ENCODE measurements at places on chromosomes 7 and 10. TPM values are rescaled to one million over a fixed set of nuclear protein-coding genes. Genes with fewer than 3 reads are reported as not detected.

DNA sequence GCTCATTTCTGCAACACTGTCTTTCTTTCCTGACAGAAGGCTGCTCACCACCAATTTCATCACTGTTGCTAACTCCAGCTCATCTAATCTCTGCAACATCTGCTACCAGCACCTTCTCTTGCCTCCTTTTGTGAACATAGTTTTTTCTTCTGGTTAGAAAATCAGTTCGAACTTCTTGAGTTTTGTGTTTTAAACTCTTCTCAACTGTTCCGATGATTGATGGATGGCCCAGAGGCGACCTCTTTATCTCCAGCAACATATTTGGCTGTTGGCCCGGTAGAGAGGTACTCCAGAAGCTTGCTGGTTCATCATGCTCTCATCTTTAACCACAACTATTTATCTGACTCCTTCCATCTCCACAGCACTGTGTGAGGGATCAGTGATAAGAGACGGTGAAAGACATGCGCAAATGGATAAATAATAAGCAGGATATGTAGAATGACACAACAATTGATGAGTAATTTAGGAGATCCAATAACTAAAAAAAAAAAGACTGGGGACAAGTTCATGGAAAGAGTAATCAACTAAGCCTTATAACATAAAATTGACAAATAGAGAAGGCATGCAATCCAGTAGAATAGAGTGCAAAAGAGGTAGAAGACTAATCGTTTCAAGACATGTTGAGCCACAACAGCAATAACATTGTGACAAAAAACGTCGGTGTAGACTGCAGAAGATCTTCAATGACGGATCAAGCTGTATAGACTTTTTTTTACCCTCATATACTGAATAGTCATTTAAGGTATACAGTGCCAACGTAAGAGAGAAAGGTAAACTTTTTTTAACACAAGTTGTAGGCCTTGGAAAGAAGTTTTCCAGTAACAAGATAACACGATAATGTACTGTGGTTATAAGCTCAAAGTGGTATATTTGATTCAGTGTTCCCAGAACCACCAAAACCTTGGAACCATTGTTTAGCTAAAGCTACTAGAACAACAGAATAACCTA, 152.2 kb downstream of the CRPPA start:
- no peak overlapping the region for H3K27ac ChIP-seq
- no peak for DNase-seq
- H3K36me3 ChIP-seq, result no peaks in the 10 kb centered on the region
- no peaks in the 10 kb centered on the region for H3K4me1 ChIP-seq
- H3K4me3 ChIP-seq, result no peak overlapping the region

- H3K27me3 ChIP-seq, result no peaks in the 10 kb centered on the region
- no peak overlapping the region for H3K27ac ChIP-seq
- no peak overlapping the region for H3K4me3 ChIP-seq
- no peaks in the 10 kb centered on the region for H3K36me3 ChIP-seq
- no peak for DNase-seq
Measured at GRCh38 chr10:103803941-103804340, 51.4 kb downstream of the SH3PXD2A start.

DNA sequence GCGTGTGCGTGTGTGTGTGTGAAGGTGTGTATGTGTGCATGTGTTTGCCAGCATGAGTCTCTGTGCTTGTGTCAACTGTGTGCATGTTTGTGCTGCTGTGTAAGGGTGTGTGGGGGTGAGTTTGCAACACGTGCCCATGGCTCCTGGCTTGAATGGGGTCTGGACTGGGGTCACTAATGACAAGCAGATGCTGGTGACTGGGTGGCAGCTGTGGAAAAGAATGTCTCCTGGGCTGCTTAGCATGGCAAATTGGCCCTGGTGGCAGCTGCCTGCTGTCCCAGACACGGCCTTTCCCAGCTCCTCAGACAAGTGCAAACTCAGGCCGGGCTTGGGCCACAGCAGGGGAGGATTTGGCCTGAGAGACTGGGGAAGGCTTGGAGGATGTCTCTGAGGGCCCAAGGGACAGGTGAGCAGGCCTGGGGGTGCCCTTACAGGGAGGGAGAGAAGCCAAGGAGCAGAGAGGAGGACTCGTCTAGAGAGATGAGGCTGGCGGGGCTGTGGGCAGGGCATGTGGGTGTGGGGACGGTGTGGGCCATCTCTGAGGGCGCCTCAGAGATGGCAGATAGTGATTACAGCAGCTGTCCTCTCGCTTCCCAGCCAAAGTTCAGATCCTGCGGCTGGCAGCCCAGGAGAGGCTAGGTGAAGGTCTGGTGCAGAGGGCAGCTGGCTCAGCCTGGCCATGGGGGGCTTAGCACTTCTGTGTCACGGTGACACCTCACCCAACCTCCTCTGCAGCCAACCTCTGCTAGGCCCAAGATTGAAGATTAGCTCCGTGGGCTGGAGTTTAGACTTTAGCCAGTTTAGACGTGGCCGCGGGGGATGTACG, 1.5 kb downstream of the AQP1 start:
- H3K4me1 ChIP-seq, result no peaks in the 10 kb centered on the region
- H3K4me3 ChIP-seq, result no peak overlapping the region
- H3K27me3 ChIP-seq, result no peaks in the 10 kb centered on the region
- no peaks in the 10 kb centered on the region for H3K36me3 ChIP-seq
- no peak overlapping the region for H3K27ac ChIP-seq
- no peak for DNase-seq

DNA sequence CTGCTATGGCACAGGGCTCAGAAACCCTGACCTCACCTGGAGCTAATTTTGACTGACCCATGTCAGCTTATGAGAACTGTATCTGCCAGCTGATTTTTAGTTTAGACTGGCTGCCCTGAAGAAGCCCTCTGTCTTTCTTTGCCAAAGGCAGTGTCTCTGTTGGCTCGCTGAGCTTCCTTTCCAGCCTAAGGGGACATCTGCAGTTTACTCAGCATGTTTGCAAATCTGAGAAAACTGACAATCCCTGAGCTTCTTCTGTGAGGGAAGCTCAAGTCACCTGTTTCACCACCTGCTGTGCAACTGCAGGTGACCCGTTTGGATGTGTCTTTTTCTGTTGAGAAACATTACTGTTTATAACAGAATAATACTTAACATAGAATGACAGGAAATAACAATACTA, 46.0 kb downstream of the PRKAR2B start:
- no peaks in the 10 kb centered on the region for H3K4me1 ChIP-seq
- H3K27ac ChIP-seq, result no peak overlapping the region
- H3K27me3 ChIP-seq, result no peaks in the 10 kb centered on the region
- DNase-seq, result no peak

- no peak overlapping the region for H3K4me3 ChIP-seq
- H3K36me3 ChIP-seq, result no peaks in the 10 kb centered on the region
- H3K27me3 ChIP-seq, result no peaks in the 10 kb centered on the region
- H3K4me1 ChIP-seq, result no peaks in the 10 kb centered on the region
Measured at GRCh38 chr7:157964521-157964920, 623.1 kb downstream of the PTPRN2 start.

GRCh38 chr10:132338876-132339275, 6.9 kb downstream of the LRRC27 start:
- no peak for DNase-seq
- peaks cover 24% of the 10 kb centered on the region for H3K4me1 ChIP-seq
- no peaks in the 10 kb centered on the region for H3K36me3 ChIP-seq
- no peaks in the 10 kb centered on the region for H3K27me3 ChIP-seq
- no peak overlapping the region for H3K4me3 ChIP-seq

- H3K36me3 ChIP-seq, result no peaks in the 10 kb centered on the region
- H3K4me3 ChIP-seq, result no peak overlapping the region
- H3K27me3 ChIP-seq, result peaks cover 5% of the 10 kb centered on the region
- H3K4me1 ChIP-seq, result peaks cover 6% of the 10 kb centered on the region
- no peak for DNase-seq
- H3K27ac ChIP-seq, result no peak overlapping the region
Measured at GRCh38 chr7:129773328-129773731, 161.8 kb downstream of the NRF1 start.

DNA sequence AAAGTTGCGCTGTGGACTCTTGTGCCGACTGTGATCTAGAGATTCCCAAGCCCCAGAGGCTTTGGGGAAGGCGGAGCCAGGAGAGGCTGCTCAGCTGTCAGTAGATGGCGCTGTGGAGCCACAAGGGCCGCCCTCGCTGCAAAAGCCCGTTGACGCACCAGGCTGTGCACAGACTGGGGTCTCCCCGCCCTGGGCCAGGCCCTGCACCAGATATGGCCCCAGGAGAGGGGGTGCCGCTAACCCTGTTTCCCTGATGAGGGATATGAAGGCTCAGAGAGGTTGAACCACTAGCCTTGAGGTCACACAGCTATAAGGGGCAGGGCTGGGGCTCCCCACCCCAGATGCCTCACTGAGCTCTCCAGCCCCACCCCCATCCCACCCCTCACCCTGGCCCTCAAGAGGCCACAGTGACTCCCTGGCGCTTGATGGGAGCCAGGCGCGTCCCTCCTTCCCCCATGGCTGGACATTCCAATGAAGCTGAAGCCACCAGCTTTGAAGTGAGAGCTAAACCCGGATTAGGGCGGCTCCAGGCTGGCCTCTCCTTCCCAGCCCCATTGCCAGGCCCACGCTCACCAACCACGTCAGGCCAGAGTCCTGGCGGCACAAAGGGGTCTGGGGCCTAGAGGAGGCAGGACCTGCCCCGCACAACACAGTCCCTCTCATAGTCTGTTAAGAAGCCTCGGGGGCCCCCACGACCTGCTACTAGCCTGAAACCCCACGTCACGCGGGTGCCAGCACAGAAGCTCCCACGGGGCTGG, 26.4 kb downstream of the MYL10 start:
- H3K27me3 ChIP-seq, result peaks cover 4% of the 10 kb centered on the region
- no peaks in the 10 kb centered on the region for H3K36me3 ChIP-seq
- DNase-seq, result peak; percentile 73
- H3K27ac ChIP-seq, result no peak overlapping the region
- no peaks in the 10 kb centered on the region for H3K4me1 ChIP-seq
- H3K4me3 ChIP-seq, result no peak overlapping the region

DNA sequence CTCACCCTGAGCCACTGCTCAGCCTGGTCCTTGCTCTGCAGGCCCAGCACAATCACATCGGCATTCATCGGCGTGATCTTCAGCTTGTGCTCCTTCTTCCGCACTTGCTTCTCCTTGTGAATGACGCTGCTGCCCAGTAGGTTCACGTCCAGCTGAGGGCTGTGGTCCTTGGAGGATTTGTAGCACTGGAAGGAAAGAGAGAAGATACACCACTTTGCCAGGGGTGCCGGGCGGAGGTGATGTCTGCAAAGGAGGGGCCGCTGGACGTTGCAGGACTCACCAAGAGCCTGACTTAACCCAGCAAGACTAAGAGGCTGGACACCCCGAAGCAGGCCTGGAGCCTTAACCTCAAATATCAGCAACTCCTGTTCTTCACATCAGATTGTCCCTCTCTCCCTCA, 74.8 kb downstream of the VWA2 start:
- no peak overlapping the region for H3K27ac ChIP-seq
- DNase-seq, result no peak
- no peaks in the 10 kb centered on the region for H3K27me3 ChIP-seq

DNA sequence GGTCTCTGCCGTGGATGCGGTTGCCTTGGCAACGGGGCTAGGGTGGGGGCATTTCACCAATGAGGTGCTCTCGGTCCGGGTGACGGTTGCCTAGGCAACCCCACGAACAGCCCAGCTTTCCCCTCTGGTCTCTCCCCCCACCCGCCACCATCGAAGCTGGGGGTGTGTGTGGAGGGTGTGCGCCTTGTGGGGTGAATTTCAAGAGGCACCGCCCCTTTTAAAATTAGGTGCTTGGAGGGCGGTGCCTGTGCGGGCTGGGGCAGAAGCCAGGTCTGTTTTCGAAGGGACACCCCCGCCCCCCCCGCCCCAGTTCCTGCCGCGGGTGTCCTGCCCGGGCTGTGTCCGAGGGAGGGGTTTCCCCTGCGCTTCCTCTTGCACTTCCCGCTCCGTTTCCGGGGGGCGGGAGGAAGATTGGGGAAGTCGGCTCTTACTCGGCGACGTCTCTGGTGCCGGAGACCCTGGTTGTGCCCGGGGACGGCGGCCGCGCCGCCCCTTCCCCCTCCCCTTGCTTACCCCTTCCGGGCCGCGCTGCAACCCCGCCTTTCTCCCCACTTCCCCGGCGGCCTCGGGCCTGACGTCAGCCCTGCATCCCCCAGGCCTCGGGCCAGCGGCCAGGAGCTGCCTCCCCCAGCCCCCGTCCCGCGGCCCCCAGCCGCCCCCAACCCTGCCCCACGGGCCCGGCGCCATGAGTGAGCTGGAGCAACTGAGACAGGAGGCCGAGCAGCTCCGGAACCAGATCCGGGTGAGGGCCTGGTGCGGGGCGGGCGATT, 2.2 kb downstream of the GNB2 start:
- no peaks in the 10 kb centered on the region for H3K4me1 ChIP-seq
- peak; percentile 95 for DNase-seq
- H3K27ac ChIP-seq, result peak overlapping the region; percentile 78
- peak overlapping the region; percentile 98 for H3K4me3 ChIP-seq

DNA sequence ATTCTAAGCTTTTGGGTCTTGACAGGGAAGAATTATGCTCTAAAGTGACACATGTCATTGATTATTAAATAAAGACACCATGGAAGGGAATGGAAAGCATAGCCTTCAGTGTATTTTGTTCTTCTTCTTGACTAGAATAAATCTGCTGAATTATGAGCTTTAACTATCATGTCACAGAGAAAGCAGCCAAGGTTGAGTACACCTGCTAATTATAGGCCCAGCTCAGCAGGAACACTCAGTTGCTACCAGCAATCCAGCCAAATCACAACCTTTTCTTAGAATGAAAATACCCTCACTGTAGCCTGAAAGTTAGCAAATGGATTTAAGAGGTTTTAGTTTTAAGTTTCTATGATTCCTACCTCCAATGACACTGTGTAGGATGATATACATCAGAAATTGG, 225.3 kb upstream of the RHOBTB1 start:
- H3K4me1 ChIP-seq, result no peaks in the 10 kb centered on the region
- H3K27ac ChIP-seq, result no peak overlapping the region
- H3K27me3 ChIP-seq, result no peaks in the 10 kb centered on the region
- no peaks in the 10 kb centered on the region for H3K36me3 ChIP-seq
- no peak overlapping the region for H3K4me3 ChIP-seq
- DNase-seq, result no peak

GRCh38 chr10:37640301-37640700, 217.1 kb downstream of the ZNF248 start:
- no peaks in the 10 kb centered on the region for H3K4me1 ChIP-seq
- H3K4me3 ChIP-seq, result no peak overlapping the region
- no peak for DNase-seq
- no peaks in the 10 kb centered on the region for H3K27me3 ChIP-seq
- H3K27ac ChIP-seq, result no peak overlapping the region
- no peaks in the 10 kb centered on the region for H3K36me3 ChIP-seq

DNA sequence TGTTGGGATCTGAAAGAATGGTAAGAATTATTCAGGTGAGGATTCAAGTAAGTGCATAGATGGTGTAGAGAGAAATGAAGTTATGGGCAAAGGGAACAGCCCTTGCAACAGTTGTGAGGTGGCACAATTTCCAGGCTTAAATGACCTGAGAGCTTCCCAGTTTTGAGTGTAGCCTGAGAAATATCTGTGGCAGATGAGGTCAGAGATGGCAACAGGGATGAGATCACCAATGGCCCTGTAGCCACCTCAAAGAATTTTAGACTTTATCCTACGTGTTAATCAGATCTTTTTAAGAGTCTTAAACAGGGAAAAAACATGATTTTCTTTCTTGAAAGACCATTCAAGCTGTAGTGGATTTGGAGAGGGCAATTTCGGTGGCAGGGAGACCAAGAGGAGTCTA, 1.9 kb upstream of the NRF1 start:
- no peak overlapping the region for H3K27ac ChIP-seq
- no peak for DNase-seq
- H3K4me3 ChIP-seq, result no peak overlapping the region
- no peaks in the 10 kb centered on the region for H3K36me3 ChIP-seq

Gene ARL4A
- 15.0 TPM for total RNA-seq

Gene ASZ1
- not detected for total RNA-seq

Gene CYP2C19
- total RNA-seq, result not detected

Gene HMX2
- total RNA-seq, result not detected

Gene TMEM72
- not detected for total RNA-seq

Gene TIMM23
- total RNA-seq, result 28.3 TPM

Gene MMP21
- 0.15 TPM for total RNA-seq

Measured in B cell (primary cell).